ENCODE measurements at places on chromosomes 1 and 21. TPM values are rescaled to one million over a fixed set of nuclear protein-coding genes. Genes with fewer than 3 reads are reported as not detected.

Gene AMY1A
- total RNA-seq, result not detected

Gene PRDM16
- 15.9 TPM for total RNA-seq

Gene ZNF669
- total RNA-seq, result 9.0 TPM

Gene IQGAP3
- total RNA-seq, result 0.68 TPM

Gene ARHGAP30
- 12.1 TPM for total RNA-seq

Gene TFF3
- total RNA-seq, result 3.0 TPM

DNA sequence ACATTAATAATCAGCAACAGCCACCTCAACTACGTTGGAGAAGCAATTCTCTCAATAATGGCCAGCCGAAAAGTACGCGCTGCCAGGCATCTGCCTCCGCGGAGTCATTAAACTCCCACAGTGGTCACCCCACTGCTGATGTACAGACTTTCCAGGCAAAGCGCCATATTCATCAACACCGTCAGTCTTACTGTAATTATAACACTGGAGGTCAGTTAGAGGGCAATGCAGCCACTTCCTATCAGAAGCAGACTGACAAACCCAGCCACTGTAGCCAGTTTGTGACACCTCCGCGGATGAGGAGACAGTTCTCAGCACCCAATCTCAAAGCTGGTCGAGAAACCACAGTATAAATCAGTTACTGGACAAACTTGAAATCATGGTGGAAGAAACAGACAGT lies 93.9 kb downstream of the KIF1B start:
- no peak for DNase-seq

DNA sequence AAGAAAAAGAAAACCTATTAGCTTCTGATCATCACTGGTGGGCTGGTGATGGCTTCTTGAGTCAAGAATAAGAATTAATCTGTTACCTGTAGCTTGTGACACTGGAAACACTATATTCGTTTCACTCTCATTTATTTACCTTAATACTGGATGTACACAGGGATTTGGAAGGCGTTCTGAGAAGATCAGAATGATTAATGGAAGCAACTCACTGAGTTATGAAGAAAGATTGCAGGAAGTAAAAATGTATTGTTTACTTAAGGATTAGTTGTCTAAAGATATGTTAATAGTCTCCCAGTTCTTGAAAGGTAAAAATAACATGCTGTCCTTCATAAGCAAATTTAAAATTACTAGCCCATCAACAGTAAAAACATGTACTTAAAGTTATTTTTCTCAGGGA lies 644.9 kb upstream of the NCAM2 start:
- no peak for DNase-seq

- DNase-seq, result no peak
These were observed 646.0 kb upstream of the TMPRSS15 start for GRCh38 chr21:19049567-19049966.

DNA sequence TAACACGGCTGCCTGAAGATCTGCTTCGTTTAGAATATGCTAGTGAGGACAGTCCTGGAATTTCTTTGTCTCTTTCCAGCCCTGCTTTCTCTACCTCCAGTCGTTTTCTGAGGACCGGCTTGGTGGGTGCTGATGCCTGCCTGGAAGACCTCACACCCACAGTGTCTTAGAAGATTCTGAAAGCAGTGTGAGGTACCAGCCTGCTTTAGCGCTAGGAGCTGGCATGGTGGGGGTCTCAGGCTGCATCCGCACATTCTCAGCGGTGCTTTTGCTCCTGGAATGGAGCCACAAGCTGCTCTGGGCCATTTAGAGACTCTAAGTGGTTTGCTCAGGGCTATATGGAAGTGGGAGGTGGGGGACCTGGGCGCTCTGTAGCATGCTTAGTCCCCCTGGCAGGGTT lies 61.4 kb downstream of the CD247 start:
- DNase-seq, result no peak

DNA sequence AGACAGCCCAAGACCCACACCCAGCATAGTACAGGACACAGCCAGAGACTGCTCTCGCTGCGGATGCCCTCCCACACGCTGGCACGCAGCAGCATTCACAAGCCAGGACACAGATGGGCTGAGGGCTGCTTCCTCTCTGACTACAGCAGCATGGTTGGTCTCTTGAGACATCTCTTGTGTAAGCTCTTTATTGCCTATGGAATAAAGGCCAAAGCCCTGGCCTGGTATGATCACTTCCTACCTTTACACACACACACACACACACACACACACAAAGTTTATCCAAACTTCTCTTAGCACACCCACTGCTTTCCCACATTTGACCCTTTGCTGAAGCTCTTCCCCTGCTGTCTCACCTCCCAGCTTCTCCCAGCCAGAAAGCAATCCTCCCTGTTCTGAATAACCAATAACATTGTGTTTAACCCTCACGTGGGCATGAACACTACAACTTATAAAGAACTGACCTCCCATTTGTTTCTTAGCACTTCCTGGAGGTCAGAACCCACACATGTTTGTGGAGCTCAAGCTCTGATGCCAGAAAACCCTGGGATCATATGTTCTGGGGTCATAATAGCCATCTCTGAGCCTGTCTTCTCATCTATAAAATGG lies 1.2 kb upstream of the LUZP1 start:
- DNase-seq, result peak; percentile 70

DNA sequence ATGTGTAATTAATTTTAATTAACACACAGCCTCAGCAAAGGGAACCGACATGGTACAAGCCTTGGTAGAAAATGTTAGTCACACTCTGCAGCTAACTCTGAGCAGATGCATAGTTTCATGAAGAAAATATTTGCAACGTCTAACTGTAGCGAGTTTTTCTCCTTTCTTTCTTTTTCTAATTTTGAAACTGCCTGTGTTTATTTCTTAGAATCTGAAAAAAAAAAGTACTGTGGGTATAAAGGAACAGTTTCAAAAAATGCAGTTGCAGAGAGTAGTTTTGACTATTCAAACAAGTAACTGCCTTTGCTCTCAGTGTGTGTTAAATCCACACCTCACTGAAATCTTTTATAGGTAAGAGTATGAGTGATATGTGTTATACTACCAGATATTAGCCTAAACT lies 149.9 kb upstream of the C1orf105 start:
- no peak for DNase-seq

GRCh38 chr1:32249831-32250525 lies 1.1 kb upstream of the LCK start:
- DNase-seq, result peak; percentile 66

DNA sequence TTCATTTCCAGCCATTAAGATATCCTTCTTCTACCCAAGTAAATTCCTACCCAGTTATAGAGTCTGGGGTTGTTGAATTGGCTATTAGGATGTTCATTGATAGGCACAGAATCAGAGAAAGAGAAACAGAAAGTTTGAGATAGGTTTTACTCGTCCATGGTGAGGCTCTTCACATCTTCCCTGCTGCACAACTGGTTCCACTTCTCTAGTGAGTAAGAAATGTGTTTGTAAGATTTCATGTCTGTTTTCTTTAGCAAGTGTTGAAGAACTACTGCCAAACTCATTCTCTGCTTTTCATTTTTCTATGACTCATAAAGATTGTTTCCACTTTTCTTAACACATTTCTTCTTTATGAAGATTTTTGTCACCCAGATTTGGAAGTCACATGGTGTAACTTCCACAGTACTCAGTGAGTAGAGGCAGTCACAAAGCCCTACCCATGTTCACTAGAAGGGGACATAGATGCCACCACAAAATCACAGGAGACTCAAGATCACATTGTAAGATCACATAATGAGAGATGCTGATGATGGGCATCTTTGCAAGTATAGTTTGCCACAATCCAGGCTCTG lies 152.3 kb downstream of the SNX7 start:
- no peak for DNase-seq

- DNase-seq, result no peak
These were observed 1.3 kb downstream of the SCYL3 start for GRCh38 chr1:169892176-169892926.

DNA sequence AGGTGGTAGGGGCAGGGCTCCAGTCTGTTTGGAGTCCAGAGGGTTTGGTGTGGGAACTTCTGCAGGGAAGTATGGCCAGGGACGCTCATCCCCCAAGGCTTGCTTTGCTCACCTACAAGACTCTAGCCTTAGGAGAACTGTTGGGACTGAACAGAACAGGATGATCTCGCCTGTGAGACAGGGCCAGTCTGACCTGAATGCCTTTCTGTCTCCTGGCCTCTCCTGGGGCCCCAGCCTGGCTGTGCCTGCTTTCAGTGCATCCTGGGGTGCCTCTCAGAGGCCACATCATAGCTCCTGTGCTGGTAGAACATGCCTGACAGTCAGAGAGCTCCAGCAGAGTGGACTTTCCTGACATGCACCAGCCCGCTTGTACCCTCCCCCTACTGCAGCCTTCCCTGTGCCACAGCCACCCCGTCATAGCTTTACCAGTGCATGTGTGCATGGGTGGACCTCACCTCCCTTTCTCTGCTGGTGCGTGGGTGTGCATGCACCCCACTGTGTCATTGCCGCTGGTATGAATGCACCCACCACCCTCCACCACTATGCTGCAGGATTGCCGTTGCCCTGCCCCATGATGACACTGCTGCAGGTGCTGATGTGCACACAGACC lies 165.8 kb downstream of the GIPC2 start:
- no peak for DNase-seq
